ENCODE measurements at places on chromosomes 6 and 20. TPM values are rescaled to one million over a fixed set of nuclear protein-coding genes. Genes with fewer than 3 reads are reported as not detected.
A peak's percentile ranks its signal among the peaks of the same experiment; 100 is the strongest.

- no peak overlapping the region for H3K4me3 ChIP-seq
- no peaks in the 10 kb centered on the region for H3K36me3 ChIP-seq
- peaks cover 18% of the 10 kb centered on the region for H3K4me1 ChIP-seq
- no peak for DNase-seq
- peaks cover 2% of the 10 kb centered on the region for H3K27me3 ChIP-seq
These were observed 94.6 kb downstream of the PSMG4 start for GRCh38 chr6:3353213-3353903.

DNA sequence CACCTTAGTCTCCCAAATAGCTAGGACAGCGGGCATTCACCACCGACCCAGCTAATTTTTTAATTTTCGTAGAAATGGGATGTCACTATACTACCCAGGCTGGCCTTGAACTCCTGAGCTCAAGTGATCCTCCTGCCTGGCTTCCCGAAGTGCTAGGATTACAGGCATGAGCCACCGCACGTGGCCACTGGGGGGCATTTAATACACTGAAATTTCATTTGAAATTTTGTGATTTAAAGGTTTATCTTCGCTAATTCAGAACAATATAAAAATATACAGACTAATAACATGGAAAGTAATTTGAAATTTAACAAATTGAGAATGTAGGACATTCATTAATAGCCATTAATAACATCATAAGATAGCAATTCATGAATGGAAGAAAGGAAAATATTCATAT is 20.5 kb upstream of the TBC1D32 start:
- no peak overlapping the region for H3K27ac ChIP-seq
- DNase-seq = no peak
- H3K27me3 ChIP-seq = peaks cover 19% of the 10 kb centered on the region
- no peaks in the 10 kb centered on the region for H3K36me3 ChIP-seq

- H3K36me3 ChIP-seq = peaks cover 16% of the 10 kb centered on the region
- no peak for DNase-seq
- peaks cover 36% of the 10 kb centered on the region for H3K4me1 ChIP-seq
- H3K4me3 ChIP-seq = peak overlapping the region; percentile 81
- H3K27ac ChIP-seq = peak overlapping the region; percentile 87
- H3K27me3 ChIP-seq = peaks cover 12% of the 10 kb centered on the region
These were observed 478 bp upstream of the MTHFD1L start for GRCh38 chr6:150865043-150865405.

- H3K27me3 ChIP-seq = peaks cover 6% of the 10 kb centered on the region
- H3K27ac ChIP-seq = no peak overlapping the region
- H3K4me3 ChIP-seq = no peak overlapping the region
These were observed 64.6 kb downstream of the SNX5 start for GRCh38 chr20:17904027-17904426.

- H3K36me3 ChIP-seq = peaks cover 1% of the 10 kb centered on the region
- H3K4me3 ChIP-seq = no peak overlapping the region
- H3K27me3 ChIP-seq = no peaks in the 10 kb centered on the region
- no peak for DNase-seq
These were observed 12.1 kb upstream of the RAMACL start for GRCh38 chr6:166598441-166599138.

GRCh38 chr6:165767228-165767627 is 104.2 kb upstream of the PDE10A start:
- H3K27me3 ChIP-seq = no peaks in the 10 kb centered on the region
- H3K27ac ChIP-seq = no peak overlapping the region
- no peaks in the 10 kb centered on the region for H3K4me1 ChIP-seq
- no peaks in the 10 kb centered on the region for H3K36me3 ChIP-seq

GRCh38 chr6:106122938-106123656 is 37.0 kb downstream of the PRDM1 start:
- DNase-seq = no peak
- H3K4me3 ChIP-seq = no peak overlapping the region
- H3K4me1 ChIP-seq = peaks cover 55% of the 10 kb centered on the region
- no peak overlapping the region for H3K27ac ChIP-seq

DNA sequence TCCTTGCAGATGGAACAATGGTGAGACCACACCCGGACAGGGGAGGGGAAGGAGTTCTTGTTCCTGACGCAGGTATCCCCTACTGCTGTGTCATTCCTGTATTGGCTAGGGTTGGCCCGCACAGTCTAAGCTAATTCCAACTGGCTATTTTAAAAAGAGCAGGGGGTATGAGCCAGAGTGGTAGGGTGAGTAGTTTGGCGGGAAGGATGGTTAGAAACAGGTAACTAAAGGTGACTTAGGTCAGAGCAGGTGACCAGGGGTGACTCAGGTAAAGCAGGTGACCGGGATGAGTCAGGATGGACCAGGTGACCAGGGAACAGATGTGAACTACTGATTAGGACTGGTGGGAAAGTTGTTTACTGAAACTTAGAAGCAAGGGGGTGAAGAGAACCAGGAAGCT is 58.0 kb downstream of the ZNF292 start:
- peaks cover 31% of the 10 kb centered on the region for H3K36me3 ChIP-seq
- H3K4me1 ChIP-seq = peaks cover 52% of the 10 kb centered on the region
- no peaks in the 10 kb centered on the region for H3K27me3 ChIP-seq
- H3K27ac ChIP-seq = peak overlapping the region; percentile 27
- no peak for DNase-seq
- H3K4me3 ChIP-seq = no peak overlapping the region

GRCh38 chr6:6801635-6802218 is 213.2 kb downstream of the LY86 start:
- no peak overlapping the region for H3K27ac ChIP-seq
- no peak overlapping the region for H3K4me3 ChIP-seq
- H3K36me3 ChIP-seq = no peaks in the 10 kb centered on the region
- H3K4me1 ChIP-seq = peaks cover 40% of the 10 kb centered on the region

DNA sequence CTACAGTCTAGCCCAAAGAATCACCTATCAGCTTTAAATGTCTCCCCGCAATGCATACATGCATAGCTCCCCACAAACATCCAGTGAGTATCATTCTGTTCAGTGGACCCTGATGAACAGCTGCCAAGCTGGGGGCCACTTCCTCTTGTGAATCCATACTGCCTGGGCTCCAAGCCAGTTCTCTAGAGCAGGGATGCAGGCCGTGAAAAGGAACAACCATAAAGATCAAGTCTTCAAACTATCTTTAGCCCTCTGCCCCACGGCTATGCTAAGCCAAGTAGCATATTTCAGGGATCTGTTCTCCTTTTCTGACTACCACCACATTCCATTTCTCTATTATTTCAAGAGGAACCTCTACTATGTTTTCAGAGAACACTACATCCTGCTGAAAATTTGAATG is 191.7 kb upstream of the BTBD3 start:
- H3K27ac ChIP-seq = no peak overlapping the region
- no peaks in the 10 kb centered on the region for H3K4me1 ChIP-seq
- no peak for DNase-seq
- H3K27me3 ChIP-seq = no peaks in the 10 kb centered on the region
- no peaks in the 10 kb centered on the region for H3K36me3 ChIP-seq
- H3K4me3 ChIP-seq = no peak overlapping the region

GRCh38 chr6:139540276-139540675 is 165.8 kb upstream of the CITED2 start:
- peak overlapping the region; percentile 17 for H3K4me3 ChIP-seq
- H3K27ac ChIP-seq = peak overlapping the region; percentile 35
- H3K36me3 ChIP-seq = no peaks in the 10 kb centered on the region
- peaks cover 37% of the 10 kb centered on the region for H3K4me1 ChIP-seq

DNA sequence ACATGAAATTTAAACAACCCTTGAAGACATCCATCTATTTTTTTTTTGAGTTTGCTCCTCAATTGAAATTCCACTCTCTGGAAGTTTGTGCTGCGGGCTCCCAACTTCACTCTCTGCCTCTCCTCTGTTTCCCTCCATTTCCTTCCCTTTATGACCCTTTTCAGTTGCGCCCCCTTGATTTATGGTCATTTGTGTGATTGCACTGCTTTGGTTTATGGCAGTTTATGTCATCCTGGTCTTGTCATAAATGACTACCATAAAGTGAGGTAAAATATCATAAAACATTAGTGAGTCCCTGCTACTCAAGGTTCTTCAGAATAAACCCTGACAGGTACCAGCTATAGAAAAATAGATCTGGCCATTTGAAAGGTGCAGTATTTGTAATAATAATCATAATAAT is 348.3 kb upstream of the ZFP64 start:
- H3K27me3 ChIP-seq = no peaks in the 10 kb centered on the region
- H3K4me3 ChIP-seq = no peak overlapping the region
- no peaks in the 10 kb centered on the region for H3K36me3 ChIP-seq
- no peaks in the 10 kb centered on the region for H3K4me1 ChIP-seq
- H3K27ac ChIP-seq = no peak overlapping the region

GRCh38 chr6:2782825-2783187 is 17.6 kb downstream of the WRNIP1 start:
- H3K4me3 ChIP-seq = no peak overlapping the region
- H3K4me1 ChIP-seq = peaks cover 16% of the 10 kb centered on the region
- H3K27me3 ChIP-seq = no peaks in the 10 kb centered on the region
- H3K36me3 ChIP-seq = peaks cover 42% of the 10 kb centered on the region
- H3K27ac ChIP-seq = no peak overlapping the region
- no peak for DNase-seq

- no peak overlapping the region for H3K27ac ChIP-seq
- peaks cover 26% of the 10 kb centered on the region for H3K4me1 ChIP-seq
- no peak overlapping the region for H3K4me3 ChIP-seq
- peaks cover 9% of the 10 kb centered on the region for H3K27me3 ChIP-seq
- no peak for DNase-seq
These were observed 12.1 kb downstream of the NCR2 start for GRCh38 chr6:41347378-41348050.

DNA sequence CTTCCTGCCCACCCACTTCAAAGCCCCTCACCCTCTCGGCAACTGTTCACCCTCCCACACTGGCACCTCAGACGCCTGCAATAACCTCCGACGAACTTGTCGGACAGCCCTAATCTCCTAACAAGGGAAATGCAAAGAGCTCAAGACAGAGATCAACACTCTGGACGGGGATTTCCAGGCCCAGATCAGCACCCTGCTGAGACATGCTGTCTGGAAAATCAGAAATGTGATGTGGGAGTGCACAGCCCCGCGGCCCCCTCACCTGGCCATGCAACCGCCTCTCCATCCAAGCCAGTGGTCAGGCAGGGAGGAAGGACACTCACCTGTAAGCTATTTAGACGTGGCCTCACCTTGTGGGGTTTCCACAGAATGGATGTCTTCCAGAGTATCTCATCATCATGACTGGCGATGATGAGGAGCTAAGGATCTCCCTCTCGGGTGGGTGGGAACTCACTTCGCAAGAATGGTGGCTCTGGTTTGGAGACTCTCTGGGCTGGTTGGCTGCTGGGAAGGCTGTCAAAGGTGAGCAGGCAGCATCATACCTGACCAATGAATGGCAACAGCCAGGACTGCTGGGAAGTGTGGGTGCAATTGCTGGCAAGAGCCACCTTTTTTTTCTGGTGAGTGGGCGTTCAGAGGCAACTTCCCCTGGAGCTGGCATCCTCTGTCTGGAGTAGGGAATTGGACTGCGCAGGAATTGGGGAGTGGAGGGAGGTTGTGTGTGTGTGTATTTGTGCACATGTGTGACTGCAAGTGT is 28.1 kb upstream of the ADTRP start:
- DNase-seq = peak; percentile 33
- no peaks in the 10 kb centered on the region for H3K36me3 ChIP-seq
- H3K4me3 ChIP-seq = peak overlapping the region; percentile 7
- H3K27me3 ChIP-seq = peaks cover 2% of the 10 kb centered on the region

GRCh38 chr20:16293590-16293989 is 279.7 kb downstream of the KIF16B start:
- no peaks in the 10 kb centered on the region for H3K27me3 ChIP-seq
- DNase-seq = no peak
- no peak overlapping the region for H3K27ac ChIP-seq
- H3K4me1 ChIP-seq = no peaks in the 10 kb centered on the region
- H3K36me3 ChIP-seq = peaks cover 24% of the 10 kb centered on the region

DNA sequence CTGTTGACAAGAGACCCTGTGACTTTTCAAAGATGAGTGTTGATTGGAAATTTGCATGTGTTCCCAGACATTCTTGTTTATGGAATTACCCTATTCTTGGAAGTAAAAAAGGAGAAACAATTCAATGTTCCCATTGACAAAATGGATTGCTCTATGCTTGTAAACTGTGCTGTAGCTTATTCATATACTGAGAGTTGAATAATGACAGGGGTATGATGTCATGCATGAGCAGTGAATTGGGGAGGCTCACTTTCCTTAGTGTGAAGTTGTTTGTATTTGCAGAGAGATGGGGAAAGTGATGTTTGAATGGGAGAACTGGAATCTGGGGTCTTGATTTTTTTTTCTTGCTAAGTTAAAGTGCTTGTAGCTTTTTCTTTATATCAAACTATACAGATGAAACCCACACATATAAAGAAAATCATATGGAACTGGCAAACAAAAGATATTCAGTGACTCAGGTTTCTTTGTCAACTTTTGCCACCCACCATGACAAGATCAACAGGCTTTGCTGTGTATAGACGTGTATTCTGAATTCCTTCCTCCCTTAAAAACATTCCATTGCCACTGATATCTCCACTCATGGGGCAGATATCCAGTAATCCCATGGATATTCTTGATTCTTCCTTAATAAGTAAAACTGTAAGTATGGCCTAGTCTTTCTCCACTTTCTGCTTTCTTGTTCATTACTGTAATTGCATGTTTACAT is 97.8 kb upstream of the JAG1 start:
- H3K4me1 ChIP-seq = no peaks in the 10 kb centered on the region
- H3K27ac ChIP-seq = no peak overlapping the region
- no peak for DNase-seq
- H3K27me3 ChIP-seq = peaks cover 6% of the 10 kb centered on the region
- no peaks in the 10 kb centered on the region for H3K36me3 ChIP-seq
- H3K4me3 ChIP-seq = no peak overlapping the region

DNA sequence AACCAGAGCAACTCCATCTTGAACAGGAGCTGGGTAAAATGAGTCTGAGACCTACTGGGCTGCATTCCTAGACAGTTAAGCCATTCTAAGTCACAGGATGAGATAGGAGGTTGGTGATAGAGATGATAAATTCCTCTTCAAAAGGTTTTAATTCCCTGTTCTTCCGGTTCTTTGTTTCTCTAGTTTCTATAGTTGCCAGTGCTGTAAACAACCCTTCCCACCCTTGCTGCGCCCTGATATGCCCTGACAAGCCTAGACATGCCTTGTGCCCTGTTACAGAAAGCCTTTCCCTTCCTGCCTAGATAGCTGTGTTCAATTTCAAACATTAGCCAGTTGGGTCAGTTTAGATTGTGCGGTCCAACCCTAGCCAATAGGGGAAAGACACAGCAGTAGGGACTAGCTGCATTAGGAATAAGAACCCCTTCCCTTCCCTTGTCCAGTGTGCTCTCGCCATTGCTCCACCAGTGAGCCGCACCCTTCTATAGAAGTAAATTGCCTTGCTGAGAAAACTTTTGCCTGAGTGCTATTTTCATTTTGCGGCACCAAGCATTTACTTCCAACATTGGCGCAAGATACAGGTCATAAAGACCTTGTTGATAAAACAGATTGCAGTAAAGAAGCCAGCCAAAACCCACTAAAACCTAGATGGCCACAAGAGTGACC is 52.5 kb upstream of the CCN2 start:
- H3K27me3 ChIP-seq = no peaks in the 10 kb centered on the region
- no peak for DNase-seq
- H3K4me3 ChIP-seq = no peak overlapping the region
- H3K36me3 ChIP-seq = no peaks in the 10 kb centered on the region
- H3K27ac ChIP-seq = no peak overlapping the region

The CMTR1 gene
- 74.6 TPM for total RNA-seq

The AVP gene
- total RNA-seq = not detected

The LRFN2 gene
- total RNA-seq = not detected

The STMND1 gene
- total RNA-seq = not detected

The MOG gene
- total RNA-seq = not detected

The SLC24A3 gene
- not detected for total RNA-seq

The RBM12 gene
- total RNA-seq = 148 TPM

The FRS3 gene
- total RNA-seq = 4.8 TPM

All from activated CD4-positive, alpha-beta T cell treated with anti-CD3 and anti-CD28 coated beads for 36 hours (primary cell).